NCI-H2227 treated with DMSO at 0.1 percent for 48 hours (cell line): ENCODE measurements at places on chromosomes 1 and 21.

- no peak for DNase-seq
Observed at GRCh38 chr1:36067871-36068270, 16.0 kb upstream of the TEKT2 start.

GRCh38 chr1:117857418-117857817 is 72.0 kb downstream of the GDAP2 start:
- no peak for DNase-seq

DNA sequence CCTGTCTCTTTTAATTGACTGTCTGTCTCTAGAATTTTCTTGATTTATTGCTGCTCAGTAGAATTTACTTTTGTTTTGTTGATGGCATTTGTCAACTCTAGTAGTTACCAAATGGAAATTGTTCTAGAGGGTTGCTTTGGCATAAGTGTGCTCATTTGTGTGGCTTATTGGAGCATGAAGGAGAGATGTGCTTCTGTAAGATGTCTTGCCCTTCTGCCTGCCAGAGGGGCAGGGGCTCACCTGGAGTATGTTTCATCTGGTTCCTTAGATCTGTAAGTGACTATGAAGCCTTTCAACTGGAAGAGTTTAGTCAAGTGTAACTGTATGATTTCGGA is 345.5 kb downstream of the DISC1 start:
- no peak for DNase-seq

GRCh38 chr1:42453386-42453785 is 2.4 kb downstream of the ZMYND12 start:
- DNase-seq, result no peak

DNA sequence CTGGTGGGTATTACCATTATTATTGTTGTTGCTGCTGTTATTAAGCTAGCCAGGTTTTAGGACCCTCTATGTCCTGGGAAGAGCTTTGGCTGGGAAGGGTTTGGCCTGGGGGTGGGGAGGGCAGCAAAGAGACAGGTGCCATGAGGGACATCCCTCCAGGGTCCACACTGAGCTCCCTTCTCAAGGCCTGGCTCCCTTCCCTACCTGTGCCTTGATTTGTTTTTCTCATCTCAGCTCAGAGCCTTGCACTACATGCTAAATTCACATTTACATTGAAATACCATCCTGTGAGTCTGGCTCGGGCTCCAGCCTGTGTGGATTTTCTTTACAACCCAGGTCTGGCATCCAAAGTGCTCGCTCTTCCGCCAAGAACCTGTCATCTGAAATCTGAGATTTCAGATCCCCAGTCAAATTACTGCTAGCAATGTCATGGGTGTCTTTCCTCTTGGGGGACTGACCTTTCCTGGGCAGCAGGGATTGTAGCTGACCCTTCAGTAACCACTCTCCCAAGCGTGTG is 536.3 kb downstream of the PTPRU start:
- no peak for DNase-seq

DNA sequence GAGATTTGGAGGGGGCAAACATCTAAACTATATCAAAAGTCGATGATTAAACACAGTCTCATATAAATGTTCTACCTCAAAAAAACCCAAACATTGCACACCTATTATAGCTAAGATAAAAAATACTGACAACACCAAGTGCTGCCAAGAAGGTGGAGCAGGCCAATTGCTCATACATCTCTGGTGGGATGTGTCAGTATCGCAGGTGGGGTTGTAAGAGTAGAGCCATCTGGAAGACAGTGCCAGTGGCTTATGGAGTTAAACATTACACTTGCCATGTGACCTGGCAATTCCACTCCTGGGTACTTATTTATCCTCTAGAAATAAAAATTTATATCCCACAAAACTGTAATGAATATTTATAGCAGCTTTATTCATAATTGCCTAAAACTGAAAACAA is 213.4 kb downstream of the DISC1 start:
- DNase-seq, result no peak

GRCh38 chr1:101259744-101260148 is 22.9 kb downstream of the S1PR1 start:
- DNase-seq, result no peak

DNA sequence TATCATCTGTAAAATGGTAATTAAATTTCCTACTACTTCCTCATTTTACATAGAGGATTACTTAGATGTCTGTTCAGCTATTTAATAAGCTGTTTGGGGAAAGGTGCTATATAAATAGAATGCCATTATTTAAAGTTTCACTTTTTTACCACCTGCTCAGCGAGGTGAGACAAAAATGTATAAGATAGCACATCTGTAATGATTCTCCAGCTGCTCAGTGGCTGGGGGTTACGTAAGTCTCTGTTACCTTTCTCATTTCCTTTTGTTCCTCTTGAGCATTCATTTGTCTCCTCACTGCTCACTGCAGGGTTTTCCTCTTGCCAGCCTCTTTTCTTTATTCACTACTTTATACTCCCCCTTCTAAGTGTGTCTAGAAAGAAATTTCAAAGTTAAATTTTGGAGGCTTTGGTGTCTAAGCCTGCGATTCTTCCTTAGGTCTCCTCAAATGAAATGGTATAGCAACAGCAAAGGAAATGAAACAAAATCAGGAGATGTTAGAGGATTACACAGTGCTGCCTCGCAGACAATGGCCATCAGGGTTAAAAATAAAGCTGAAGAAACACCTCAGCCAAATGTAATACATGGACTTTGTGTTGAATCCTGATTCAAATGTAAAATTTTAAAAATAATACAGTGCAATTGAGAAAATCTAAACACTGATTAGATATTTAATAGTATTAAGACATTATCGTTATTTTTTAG is 6.8 kb downstream of the RGS8 start:
- no peak for DNase-seq

- no peak for DNase-seq
Observed at GRCh38 chr1:69312055-69312732, 255.5 kb upstream of the LRRC7 start.

- no peak for DNase-seq
Observed at GRCh38 chr1:101704895-101705294, 291.8 kb downstream of the OLFM3 start.

GRCh38 chr1:203086992-203087763 is 1.4 kb upstream of the MYOG start:
- no peak for DNase-seq

- DNase-seq, result no peak
Observed at GRCh38 chr1:229199261-229200243, 71.4 kb upstream of the RAB4A start.

DNA sequence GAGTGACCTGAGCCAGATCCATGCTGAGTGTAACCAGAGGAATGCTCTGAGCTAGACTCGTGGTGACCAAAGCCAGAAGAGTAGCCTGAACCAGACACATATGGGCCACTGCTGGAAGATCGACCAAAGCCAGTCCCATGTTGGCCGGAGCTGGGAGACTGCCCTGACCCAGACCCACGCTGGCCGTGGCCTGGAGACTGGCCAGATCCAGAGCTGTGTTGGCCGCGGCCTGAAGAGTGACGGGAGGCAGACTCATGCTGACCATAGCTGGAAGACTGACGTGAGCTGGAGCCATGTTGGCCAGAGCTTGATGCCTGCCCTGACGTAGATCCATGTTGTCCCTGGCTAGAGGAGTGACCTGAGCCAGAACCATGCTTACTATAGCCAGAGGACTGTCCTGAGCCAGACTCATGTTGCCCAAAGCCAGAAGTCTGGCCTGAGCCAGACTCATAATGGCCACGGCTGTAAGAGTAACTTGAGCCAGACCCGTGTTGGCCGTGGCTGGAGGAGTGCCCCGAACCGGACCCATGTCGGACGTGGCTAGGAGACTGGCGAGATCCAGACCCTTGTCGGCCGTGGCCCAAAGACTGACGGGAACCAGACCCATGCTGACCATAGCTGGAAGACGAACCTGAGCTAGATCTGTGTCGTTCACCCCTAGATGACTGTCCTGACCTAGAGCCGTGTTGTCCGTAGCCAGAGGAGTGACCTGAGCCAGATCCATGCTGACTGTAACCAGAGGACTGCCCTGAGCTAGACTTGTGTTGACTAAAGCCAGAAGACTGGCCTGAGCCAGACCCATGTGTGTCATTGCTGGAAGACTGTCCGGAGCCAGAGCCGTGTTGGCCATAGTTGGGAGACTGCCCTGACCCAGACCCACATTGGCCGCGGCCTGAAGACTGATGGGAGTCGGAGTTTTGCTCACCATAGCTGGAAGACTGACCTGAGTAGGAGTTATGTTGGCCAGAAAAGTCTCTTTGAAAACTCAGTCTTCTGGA is 3.5 kb downstream of the HRNR start:
- DNase-seq, result no peak

GRCh38 chr1:107145637-107146036 is 4.8 kb downstream of the NTNG1 start:
- DNase-seq, result no peak

GRCh38 chr1:20787840-20788795 is 1.0 kb upstream of the HP1BP3 start:
- peak; percentile 69 for DNase-seq

DNA sequence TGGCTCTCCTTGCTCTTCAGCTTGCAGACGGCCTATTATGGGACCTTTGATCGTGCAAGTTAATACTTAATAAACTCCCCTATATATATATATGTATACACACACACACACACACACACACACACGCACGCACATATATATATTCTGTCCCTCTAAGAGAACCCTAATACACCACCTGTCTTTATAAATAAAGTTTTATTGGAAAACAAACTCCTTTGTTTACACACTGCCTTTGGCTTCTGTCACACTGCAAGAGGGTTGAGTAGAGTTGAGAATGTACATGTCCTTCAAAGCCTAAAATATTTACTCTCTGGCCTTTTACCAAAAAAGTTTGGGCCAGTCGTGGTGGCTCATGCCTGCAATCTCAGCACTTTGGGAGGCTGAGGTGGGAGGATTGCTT is 26.2 kb upstream of the SIM2 start:
- no peak for DNase-seq

DNA sequence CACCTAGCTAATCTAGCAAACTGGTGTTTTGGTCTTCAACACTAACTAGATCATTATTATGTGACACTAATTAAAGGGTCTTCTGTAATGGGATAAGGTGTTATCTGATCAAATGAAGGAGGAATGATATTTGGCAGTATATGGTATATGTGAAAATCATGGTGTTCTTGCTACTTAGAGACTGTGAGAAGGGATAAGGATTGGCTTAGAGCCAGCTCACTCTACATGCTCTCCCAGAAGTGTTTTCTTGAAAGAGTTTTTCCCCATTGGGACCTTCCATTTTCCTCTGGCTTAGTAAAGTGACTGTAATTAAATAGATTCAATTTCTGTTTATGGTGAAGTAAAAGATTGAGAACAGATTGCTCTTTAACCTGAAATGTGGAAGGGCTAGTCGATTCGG is 71.2 kb upstream of the RGL1 start:
- peak; percentile 38 for DNase-seq

DNA sequence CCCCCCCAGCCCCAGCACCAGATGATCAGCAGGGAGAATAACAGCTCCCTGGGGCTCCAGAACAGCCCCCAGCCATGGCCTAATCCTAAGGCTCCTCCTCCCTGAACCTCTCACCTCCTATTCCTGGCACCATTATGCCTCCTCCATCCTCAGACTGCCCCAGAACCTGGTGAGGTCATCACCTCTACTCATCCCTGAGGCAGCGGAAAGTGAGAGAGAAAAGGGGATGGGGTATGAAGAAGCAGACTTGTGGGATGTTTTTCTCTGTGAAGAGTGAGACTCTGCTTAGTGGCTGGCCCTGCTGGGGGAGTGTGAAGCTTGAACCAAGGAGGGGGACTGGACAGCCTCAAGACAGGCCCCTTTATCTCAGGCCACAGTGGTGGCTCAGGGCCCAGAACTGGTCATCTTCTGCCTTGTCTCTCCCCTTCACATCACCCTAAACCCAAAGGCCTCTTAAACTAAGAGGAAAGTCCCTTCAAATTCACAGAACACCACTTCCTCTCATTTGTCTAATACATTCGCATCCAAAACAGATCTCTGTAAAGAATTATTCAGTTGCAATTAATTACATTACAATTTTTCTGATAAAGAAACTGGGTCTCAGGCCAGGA is 2.2 kb upstream of the PPM1J start:
- DNase-seq, result no peak

- DNase-seq, result no peak
Observed at GRCh38 chr1:164524810-164525209, 34.2 kb upstream of the PBX1 start.

- no peak for DNase-seq
Observed at GRCh38 chr1:206110820-206111219, 6.4 kb downstream of the AVPR1B start.

- DNase-seq, result no peak
Observed at GRCh38 chr21:25837533-25838265, 102.9 kb downstream of the GABPA start.

DNA sequence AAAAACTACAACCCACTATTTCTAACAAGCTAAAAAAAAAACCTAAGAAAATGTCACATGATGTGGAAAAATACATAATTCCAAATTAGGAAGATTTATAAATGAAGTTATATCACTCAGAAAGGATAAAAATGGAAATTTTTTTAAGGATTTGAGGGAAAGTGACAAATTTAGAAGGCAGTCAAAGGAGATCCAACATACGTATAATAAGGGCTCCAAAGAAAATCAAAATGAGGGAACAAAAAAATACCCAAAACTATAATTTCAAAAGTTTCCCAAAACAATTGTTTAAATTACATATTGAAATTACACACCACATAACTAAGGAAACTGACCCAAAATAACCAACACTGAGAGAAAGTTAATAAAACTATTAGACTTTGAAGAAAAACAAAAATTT is 381.1 kb upstream of the KAZN start:
- no peak for DNase-seq

- DNase-seq, result no peak
Observed at GRCh38 chr1:63753591-63753990, 20.2 kb upstream of the ROR1 start.

DNA sequence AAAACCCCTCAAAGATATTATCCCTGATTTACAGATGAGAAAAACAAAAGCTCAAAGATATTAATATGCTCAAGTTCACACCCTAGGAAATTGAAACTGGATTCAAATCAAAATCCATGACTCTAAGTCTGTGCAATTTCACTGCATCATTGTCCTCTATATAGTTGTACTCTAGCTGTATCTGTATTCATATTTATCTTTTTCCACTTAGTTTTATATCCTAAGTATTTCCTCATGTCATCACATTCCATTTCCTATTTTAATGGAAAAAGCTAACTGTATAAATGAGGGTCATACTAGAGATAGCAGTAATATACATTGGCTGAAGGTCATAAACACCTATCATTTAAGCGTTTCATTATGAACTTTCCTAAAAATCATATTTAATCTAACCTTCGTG is 42.2 kb upstream of the RALGPS2 start:
- DNase-seq, result no peak

- DNase-seq, result no peak
Observed at GRCh38 chr1:160040476-160040875, 8.7 kb upstream of the PIGM start.

GRCh38 chr1:230784163-230784562 is 37.0 kb downstream of the CAPN9 start:
- no peak for DNase-seq
